ENCODE measurements at places on chromosomes 7 and 10.

GRCh38 chr7:155868955-155869783 is 56.9 kb upstream of the SHH start:
- no peak for DNase-seq

GRCh38 chr10:131556061-131556896 is 244.8 kb upstream of the TCERG1L start:
- DNase-seq, result no peak

GRCh38 chr7:8582728-8583127 is 149.3 kb downstream of the NXPH1 start:
- DNase-seq, result no peak

DNA sequence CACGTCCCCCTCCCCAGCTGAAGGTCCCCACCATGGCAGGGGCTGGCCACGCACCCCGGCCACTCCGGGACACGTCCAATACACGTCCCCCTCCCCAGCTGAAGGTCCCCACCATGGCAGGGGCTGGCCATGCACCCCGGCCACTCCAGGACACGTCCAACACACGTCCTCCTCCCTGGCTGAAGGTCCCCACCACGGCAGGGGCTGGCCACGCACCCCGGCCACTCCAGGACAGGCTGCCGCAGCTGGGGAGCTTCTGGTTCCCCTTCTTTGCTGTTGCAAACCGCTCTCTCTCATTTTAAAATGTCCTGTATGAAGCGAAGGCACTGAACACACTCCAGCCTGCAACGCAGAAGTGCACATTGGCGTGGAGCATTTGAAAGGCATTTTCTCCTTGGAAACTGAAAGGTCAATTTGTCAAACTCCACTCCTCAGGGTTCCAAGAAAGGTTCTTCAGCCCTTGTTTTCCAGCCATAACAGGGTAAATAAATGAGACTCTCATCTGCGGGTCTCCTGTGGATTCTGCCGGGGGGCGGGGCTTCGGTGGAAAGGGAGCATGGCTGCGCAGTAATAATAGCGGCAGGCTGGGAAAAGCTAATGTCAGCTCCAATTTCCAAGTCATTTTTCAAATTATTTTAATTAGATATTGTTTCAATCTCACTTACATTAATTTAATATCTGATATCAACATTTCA is 580.3 kb downstream of the DNAJB6 start:
- DNase-seq, result no peak

GRCh38 chr10:116241085-116241484 is 31.9 kb downstream of the GFRA1 start:
- DNase-seq, result no peak

DNA sequence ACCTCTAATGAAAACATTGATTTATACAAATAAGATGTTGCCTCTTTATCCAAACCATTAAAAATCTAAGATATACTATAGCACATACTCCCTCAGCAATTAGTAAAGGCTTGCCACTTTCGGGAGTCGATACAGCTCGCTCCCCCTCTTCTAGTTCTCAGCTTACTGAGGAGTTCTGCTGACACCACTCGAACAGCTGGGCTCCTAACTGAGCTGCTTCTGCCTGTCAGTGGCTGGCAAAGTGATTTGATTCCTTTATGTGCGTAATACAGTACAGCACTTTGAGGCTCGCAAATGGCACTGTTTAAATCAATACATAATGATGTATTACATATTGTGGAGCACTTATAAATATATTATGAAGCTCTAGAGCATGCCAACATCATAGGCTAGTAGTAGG is 241.8 kb downstream of the CREB5 start:
- DNase-seq, result no peak

DNA sequence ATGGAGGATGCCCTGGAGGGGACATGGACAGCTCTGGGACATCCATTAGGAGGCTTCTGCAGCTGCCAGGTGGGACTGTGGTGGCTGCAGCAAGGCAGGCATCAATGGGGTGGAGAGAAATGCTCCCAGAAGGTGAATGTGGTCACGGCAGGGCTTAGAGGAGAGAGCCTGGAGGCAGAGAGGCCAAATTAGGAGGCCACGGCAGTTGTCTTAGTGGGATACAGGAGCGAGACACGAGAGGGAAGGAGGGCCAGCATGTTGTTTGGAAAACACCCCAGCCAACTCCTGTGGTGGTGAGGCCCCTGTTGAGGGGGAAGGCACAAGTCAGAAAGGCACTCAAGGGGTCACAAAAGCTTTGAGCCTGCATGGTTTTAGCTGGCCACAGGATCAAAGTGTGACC is 14.6 kb upstream of the ECHDC3 start:
- no peak for DNase-seq

- DNase-seq, result no peak
These were observed 11.6 kb downstream of the FAM204A start for GRCh38 chr10:118330295-118331076.

GRCh38 chr7:132328047-132328620 is 248.1 kb downstream of the PLXNA4 start:
- DNase-seq, result no peak

- DNase-seq, result no peak
These were observed 84.8 kb upstream of the MYO3A start for GRCh38 chr10:25849268-25849667.

DNA sequence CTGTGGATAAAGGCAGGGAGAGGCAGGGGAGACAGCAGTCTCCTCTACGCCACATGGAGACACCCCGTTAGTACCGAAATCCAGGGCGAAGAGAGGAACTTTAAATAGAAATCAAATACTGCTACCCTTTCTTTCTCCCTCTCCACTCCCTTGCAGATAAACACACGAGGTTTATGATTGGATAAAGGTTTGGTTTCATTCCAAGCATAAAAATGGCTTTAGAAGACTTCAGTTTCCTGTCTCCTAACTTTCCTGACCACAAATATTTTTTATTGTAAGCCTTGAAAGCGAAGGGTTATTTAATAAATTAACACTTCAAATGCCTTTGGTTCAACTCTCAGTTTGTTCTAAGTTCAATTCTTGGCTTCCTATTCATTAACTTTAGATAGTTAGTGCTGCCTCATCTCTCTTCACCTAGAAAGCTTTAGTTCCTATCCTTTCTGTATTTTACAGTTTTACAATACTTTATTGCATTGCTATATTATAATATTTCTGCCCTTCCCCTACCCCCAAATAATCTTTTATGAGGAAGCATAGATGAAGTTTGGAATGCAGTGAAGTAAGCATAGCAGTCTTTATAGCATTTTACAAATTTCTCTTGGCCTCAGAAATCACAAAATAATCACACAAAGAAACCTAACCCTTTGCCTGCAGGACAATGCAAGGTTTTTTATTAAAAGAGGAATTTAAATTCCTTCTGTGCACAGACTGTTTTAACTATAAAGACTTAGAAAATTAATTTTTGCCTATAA is 31.5 kb upstream of the ARID5B start:
- no peak for DNase-seq

DNA sequence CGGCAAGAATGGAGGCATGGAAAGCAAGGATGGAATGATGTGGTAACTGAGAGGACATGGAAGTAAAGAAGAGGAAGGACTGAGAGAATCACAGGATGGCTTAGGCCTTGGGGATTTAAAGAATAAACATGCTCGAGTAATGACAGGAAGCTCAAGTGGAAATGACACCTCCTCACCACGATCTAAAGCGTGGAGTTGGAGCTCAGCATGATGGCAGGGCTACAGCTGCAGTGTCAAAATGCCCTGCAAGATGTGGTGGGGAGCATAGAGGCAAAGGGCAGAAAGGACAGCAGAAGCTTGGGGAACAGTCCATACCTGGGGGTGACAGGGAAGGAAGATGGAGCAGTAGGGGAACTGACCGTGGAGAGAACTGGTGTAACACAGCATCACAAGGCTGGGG is 229.5 kb upstream of the PLXNA4 start:
- DNase-seq, result no peak

DNA sequence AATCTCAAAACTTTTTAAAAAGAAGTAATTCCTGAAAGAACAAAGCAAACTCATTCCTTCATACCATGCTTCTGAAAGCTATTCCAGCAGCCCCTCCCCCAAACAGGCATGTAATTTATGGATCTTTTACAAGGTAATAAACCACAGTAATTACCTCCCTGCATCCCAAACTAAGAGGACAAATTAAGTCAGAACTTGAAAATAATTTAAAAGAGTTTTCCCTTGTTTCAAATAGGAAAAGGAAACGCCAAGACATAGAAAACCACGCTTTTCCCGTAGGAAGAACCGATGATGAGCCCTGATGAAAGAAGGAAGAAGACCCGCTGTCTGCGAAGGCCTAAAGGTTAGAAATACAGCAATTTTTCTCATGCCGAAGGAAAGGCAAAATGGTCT is 8.9 kb downstream of the HOXA4 start:
- DNase-seq, result no peak

- DNase-seq, result no peak
These were observed 46.9 kb downstream of the EGFR start for GRCh38 chr7:55065511-55066229.

GRCh38 chr7:33039257-33039902 is 23.2 kb downstream of the NT5C3A start:
- no peak for DNase-seq

GRCh38 chr7:102943423-102944169 is 30.8 kb downstream of the LRRC17 start:
- DNase-seq, result peak; percentile 2

DNA sequence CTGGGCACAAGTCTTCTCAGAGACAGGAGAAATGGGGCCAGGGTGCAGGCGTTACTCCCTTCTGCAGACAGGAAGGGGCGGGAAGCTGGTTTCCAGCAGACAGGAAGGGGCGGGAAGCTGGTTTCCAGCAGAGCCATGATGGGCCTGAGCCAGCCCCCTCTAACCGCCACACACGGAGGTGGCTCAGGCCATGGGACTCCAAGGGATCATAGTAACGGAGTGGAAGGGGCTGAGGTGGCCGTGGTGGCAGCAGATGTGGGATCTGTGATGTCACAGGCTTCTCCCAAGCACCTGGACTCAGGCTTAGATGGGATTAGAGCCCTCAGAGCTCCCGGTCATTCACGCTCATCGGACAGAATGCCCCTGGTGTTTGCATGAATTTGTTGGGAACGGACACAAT is 177.8 kb downstream of the USP6NL start:
- DNase-seq, result no peak

DNA sequence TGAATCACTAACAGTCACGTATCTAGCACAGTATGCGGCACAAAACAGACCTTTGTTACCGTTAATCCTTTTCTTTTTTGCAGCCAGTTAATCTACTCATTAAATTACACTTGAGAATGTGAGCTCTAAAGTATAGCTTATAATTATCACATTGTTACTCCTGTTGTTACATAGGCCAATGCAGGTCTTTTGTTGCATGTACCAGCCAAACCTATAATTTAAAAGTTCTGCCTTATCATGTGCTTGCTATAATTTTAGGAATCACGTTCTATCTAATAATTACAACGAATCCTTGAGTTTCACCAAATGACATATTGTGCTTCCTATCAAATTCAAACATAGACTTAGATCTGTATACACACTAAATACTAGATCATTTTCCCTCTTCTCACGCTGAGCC is 245.1 kb downstream of the DGKI start:
- DNase-seq, result no peak

DNA sequence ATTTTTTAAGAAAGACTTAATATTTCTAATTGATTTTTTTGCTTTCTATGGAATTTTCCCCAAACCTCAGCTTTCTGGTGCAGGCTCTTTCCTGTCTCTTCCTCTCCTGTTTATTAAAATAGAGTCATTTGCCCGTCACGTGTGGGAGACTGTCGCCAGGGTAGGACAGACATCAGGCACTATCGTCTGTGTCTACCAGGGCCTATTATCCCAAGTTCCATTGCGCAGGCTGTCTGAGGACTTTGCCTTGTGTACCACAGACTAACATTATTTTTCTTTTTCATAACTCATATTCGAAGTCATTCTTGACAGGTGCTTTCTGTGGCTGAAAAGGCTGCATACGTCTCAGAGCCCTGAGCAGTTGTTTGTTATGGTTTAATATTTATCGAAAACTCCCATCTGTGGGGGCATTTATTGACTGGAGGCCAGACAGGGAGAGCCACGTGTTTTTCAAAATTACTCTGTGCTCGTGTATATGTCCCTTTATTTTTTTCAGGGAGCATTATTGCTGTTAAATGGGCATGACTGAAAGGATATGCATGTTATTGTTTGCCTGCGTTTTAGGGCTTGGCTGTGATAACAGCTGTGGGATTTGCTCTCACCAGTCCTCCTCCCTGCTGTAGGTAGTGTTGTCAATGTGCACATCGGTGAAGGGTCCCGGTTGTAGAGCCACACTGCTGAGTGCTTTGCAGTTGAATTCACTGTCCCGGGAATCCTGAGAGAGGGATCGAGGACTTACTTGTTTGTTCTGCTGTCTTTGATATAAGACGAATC is 89.8 kb downstream of the CAMK1D start:
- no peak for DNase-seq

GRCh38 chr10:120824881-120825309 is 26.3 kb upstream of the WDR11 start:
- peak; percentile 3 for DNase-seq

GRCh38 chr7:48904975-48905374 is 19.4 kb upstream of the CDC14C start:
- no peak for DNase-seq

DNA sequence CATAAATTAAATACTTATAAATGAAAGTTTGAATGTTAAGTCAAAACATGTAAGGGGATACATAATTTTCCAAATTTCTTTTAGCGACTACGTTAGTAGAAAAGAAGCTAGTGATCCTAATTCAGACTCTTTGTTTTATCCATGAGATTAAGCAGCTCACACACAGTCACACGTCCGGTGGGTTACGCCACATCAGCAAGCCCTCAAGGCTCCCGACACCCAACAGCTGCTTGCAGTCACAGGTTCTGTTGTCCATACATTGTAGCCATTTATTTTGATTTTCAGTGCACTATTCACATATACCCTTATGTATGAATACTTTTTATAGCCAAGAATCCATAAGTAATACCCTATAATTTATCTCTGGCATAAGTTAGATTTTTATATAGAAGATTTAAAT is 39.5 kb downstream of the XRCC2 start:
- no peak for DNase-seq

- no peak for DNase-seq
These were observed 176.8 kb downstream of the PRKG1 start for GRCh38 chr10:51251110-51251509.

GRCh38 chr7:29424984-29425309 is 138.7 kb upstream of the PRR15 start:
- no peak for DNase-seq

GRCh38 chr10:10804998-10805740 is 212.5 kb upstream of the CELF2 start:
- no peak for DNase-seq

GRCh38 chr7:49611951-49612350 is 161.5 kb upstream of the VWC2 start:
- DNase-seq, result no peak

DNA sequence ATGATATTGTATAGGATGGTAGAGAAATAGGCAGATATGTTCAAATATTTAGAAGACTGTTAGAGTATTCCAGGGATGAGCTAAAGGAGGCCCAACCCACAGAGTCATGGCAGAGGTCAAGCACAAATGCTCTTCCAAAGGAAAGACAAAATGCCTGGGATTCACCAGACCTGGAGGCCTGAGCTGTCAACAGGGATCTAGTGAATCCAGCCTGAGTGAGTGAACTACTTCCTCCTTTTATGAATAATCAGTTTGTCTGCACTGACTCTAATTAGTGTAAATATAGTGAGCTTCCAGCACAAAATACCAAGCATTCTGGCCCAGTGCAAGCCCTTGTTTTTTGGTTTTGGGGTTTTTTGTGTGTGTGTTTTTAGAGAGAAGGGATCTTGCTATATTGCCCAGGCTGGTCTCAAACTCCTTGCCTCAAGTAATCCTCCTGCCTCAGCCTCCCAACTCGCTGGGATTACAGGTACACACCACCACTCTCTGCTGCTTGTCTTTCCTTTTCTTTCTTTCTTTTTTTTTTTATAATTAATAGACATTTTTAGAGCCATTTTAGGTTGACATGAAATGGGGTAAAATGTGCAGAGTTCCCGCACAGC is 244.4 kb downstream of the SKIDA1 start:
- DNase-seq, result no peak

All from activated T-cell treated with anti-CD3 and anti-CD28 coated beads, Interleukin-2, amount 50 U/mL, for 72 hours (primary cell).